Stimulated activated CD4-positive, alpha-beta T cell treated with anti-CD3 and anti-CD28 coated beads, Interleukin-4, amount 100 ng/mL, for 48 hours (primary cell): ENCODE measurements at places on chromosomes 1 and 21.

DNA sequence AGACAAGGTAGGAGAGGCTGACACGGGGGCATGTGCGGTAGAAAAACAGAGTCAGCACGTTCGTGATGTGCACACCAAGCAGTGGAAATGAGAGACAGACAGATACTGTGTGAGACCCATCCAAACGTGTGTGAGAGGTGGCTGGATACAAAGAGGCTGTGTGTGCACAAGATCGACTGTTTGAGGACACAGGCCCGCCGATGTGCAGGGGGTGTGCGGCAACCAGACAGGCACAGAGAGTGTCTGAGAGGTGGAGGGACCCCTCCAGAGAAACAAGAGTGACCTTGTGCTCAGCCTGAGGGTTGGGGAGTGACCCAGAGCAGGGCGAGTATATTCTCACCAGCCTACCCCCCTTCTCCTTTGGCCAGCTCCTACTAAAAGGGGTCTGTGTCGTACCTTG, 97.8 kb upstream of the IPO9 start:
- no peak for DNase-seq

- no peak for DNase-seq
These were observed 32.2 kb upstream of the TIAM1 start for GRCh38 chr21:31376301-31376700.

DNA sequence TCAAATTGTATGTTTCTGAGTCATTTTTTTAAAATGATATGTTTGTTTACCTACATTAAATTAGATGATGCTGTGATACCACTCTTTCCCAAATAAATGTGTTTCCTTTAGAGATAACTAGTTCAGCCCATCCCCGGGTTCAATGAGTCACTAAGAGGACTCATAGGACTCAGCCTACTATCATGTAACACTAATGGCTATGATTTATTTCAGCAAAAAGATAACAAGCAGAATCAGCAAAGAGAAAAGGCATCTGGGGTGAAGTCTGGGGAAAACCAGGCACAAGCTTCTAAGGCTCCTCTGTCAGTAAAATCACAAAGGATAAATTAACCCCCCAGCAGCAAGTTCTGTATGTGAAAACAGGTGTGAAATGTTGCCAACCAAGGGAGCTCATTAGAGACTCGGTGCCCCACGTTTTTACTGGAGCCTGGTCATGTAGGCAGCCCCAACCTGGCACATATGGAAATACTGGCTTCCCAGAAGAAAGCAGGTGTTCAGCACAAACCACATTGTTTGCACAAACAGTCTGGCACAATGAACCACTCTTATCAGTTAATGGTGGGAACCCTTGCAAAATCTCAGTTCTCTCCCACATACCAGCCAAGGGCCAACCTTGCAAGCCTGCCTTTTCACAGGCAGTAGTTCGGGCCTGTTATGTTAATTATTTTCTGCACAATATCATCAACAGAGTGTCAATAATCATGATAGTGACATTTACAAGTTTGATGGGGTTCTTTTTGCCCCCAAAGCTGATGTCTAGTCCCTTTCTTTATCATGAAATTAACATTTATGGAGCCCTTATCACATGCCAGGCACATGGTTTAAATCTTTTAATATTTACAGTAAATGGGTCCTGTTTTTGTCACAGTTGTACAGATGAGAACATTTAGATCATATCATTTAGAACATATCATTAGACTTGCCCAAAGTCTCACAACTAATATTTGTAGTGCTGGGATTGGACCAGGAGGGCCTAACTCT, 23.1 kb upstream of the CNN3 start:
- no peak for DNase-seq

DNA sequence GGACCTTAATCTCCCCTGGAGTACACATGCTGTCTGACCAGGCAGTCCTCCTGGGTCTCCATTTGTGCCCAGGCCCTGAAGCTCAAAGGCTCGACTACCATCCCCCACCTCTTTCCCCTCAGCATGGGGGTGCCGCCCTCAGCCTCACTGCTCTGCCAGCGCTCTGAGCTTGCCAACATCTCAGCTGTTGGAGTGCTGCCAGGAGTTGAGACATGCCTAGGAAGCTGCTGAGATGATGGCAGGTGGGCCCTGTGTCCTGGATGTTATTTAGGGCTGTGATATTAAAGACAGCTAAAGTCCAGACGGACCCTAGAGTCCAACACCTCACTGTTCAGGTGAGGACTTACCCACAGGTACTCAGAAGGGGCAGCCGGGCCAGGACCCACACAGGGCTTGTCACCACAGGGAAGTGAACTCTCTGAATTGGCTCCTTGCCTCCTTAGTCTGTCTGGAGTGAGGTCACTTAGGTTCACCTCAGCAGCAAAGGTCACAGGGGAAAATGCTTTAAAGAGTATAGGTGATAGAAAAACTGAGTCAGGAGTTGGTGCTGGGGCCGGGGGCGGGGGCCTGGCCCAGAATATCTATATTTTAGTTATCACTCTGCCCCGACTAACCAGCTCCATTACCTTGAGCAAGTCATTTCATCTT, 19.7 kb upstream of the KCNC4 start:
- no peak for DNase-seq

- DNase-seq = no peak
These were observed 5.1 kb upstream of the VWA1 start for GRCh38 chr1:1430114-1430982.

- no peak for DNase-seq
These were observed 172.2 kb downstream of the HHIPL2 start for GRCh38 chr1:222375701-222376100.

GRCh38 chr1:205988585-205988995, 14.6 kb downstream of the RAB7B start:
- DNase-seq = no peak

DNA sequence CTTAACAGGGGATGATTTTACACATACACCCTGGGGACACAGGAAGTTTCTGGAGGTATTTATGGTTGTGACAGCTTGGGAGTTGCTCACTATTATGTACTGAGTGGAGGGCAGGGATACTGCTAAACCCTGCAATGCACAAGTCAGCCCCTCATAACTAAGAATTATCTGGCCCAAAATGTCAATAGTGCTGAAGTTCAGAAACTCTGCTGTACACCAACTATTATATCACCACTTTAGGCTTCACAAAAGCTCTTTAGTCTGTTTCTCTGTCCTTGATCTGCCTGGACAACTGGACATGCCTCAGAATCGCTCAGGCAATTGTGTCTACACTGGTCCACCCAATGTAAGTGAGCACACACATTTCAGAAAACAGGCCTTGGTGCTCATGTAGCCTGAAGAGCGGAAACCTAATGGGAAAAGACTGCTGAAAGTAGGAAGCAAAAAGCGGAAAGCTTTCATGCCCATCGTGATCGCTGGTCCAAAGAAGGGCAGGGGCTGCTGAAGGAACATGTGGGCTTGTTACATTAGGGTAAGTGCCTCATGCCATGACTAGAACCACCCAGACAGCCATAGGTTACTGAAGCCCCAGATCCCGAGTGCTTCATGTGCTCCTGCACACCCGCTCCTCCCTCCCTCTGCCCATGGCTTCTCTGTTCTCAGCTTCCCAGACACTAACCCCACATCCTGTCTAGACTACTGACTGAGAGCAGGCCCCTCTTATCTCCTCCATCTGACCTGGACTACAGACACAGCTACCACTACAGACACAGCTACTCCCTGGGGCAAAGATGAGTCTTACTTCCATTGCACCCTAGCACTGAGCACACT, 73.5 kb downstream of the LRIG2 start:
- DNase-seq = no peak

- DNase-seq = no peak
These were observed 211.7 kb upstream of the TMEM51 start for GRCh38 chr1:14941864-14942263.

- DNase-seq = no peak
These were observed 60.8 kb downstream of the ELK4 start for GRCh38 chr1:205570796-205571537.

- no peak for DNase-seq
These were observed 22.2 kb upstream of the DNAJC11 start for GRCh38 chr1:6723621-6724428.

DNA sequence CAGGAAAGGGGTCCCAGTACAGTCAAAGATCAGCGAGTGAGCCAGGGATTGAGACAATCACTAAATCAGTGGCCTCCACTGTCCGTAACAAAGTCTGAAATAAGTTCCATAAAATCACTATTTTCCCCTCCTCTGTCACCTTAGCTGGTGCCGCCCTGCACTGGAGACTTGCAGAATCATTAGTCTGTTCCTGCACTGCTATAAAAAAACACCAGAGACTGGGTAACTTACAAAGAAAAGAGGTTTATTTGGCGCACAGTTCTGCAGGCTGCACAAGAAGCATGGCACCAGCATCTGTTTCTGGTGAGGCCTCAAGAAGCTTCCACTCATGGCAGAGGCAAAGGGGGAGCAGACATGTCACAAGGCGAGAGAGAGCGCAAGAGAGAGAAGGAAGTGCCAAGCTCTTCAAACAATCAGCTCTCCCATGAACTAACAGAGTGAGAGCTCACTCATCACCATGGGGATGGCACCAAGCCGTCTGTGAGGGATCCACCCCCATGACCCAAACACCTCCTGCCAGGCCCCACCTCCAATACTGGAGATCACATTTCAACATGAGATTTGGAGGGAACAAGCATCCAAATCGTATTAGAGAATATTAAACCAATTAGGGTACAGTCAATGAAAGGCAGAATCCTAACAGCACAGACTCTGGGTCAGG, 129.8 kb upstream of the TIAM1 start:
- DNase-seq = no peak

DNA sequence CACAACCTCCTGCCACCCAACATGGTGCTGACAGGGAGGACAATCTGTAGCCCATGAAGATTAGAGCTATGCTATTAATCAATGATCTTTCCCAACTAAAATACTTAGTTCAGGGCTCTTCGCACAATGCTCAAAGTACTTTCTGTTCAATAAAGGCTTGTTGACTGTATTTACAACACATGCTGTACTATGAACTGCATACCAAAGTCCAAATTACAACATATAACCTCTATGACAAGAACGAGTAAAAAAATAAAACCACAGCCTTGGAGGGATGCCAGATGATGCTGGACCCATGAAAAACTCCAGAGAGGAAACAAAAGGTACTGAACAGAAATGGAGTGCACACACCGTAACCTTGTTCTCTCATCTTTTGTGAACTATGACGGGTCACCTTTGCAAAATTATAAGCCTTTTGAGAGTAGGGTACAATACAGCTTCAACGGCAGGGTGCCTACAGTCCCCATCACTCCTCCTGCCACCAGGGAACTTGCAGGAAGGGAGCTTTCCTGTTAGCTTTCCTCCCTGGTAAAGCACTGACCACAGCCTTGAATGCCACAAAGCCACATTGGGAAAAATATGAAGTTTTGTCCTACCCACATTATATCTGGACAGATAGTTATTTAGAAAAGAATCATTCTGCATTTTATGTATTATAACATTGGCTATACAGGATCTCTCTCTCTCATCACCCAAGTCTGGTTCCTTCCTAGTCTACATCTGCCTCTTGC, 175.6 kb downstream of the NRIP1 start:
- DNase-seq = no peak

- no peak for DNase-seq
These were observed 13.1 kb downstream of the SLC19A1 start for GRCh38 chr21:45528981-45529784.

DNA sequence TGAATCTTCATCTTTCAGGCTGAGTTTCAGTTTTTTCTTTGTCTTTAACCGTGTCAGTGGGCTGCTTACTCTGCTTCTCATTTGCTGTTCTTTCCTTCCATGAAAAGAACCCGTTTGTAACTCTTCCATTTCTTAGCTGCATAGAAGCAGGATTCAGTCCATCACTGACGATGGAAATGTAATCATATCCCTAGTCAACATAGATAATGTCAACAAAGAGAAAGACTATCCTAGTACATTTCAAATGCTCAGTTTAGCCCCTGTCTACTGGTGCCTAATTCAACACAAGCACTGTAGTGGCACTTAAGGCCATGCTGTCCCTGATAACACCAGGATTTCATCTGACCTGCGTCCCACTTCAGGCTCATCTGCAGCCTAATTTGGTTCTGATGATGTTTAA, 376 bp downstream of the GBP1 start:
- DNase-seq = no peak

DNA sequence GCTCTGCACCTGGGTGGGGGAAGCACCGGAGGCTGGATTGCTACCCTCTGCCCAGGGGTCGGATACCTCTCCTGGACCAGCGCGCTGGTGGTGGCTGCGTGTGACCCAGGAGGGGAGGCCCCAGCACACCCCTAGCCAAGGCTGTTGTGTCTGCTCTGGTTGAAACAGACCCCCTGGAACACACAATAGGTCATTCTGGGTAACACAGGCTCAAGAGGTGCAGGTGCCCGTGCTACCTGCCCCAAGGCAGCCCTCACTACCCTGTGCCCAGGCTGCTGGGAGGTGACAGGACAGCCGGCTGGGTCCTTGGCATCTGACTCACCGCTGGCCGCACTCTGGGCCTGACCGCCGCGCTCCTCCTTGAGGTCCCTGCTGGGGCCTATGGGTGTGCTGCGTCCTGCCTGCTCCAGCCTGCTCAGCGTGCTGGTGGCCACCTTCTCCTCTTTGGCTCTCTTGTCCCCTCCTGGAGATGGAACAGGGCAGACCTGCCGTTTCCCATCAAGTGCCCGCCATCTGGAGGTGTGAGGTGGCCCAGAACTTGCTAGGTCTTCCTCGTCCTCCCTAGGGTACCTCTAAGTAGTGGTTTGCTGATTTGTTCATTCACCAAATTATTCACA, 30.0 kb downstream of the ZBTB17 start:
- DNase-seq = no peak

DNA sequence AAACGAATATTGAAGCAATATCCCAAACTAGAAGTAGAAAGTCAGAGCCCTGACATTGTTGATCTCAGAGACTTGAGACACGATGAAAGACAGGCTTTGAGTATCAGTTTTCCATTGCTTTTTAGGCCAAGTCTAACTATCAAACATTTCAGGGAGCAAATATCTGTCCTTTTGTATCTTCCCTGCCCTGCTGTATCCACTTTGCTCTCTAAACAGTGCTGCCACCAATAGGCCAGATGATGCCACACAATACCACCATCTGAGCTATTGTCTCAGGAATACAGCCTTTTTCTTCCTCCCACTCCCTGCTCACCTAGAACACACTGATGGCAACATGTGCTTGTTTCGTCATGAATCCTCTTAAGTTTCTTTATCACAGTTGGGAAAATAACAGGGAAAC, 62.6 kb upstream of the SPAG17 start:
- DNase-seq = no peak

GRCh38 chr1:208921259-208921658, 662.3 kb upstream of the CAMK1G start:
- DNase-seq = no peak

- no peak for DNase-seq
These were observed 412.1 kb upstream of the NFIA start for GRCh38 chr1:60670302-60670701.

DNA sequence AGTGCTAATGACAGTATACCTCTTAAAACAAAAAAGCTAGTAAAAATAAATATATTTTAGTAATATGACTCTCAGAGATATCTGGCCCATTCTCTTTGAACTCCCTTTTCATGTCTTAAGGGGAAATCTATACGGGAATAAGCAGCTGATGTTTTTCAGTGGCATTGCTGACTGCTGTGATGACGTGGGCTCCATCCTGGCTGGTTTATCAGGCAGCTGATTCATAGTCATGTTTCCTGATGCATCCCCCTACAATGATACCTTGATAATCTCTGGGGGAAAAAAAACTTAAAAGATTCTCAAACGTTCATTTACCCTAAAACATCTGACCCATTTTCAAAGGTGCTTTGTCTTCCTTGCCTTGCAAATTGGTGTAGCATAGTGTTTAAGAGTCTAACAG, 53.8 kb downstream of the ABCA4 start:
- no peak for DNase-seq

- no peak for DNase-seq
These were observed 8.8 kb downstream of the ASAP3 start for GRCh38 chr1:23475134-23475628.

- DNase-seq = no peak
These were observed 157.0 kb downstream of the ADSS2 start for GRCh38 chr1:244294599-244295224.
